ENCODE measurements at places on chromosomes 3 and 15.
A peak's percentile ranks its signal among the peaks of the same experiment; 100 is the strongest.

GRCh38 chr3:184546252-184546651, 15.3 kb upstream of the EPHB3 start:
- DNase-seq, result no peak
- H3K4me1 ChIP-seq, result peaks cover 3% of the 10 kb centered on the region
- no peaks in the 10 kb centered on the region for H3K27me3 ChIP-seq
- no peak overlapping the region for H3K4me3 ChIP-seq
- H3K27ac ChIP-seq, result no peak overlapping the region

DNA sequence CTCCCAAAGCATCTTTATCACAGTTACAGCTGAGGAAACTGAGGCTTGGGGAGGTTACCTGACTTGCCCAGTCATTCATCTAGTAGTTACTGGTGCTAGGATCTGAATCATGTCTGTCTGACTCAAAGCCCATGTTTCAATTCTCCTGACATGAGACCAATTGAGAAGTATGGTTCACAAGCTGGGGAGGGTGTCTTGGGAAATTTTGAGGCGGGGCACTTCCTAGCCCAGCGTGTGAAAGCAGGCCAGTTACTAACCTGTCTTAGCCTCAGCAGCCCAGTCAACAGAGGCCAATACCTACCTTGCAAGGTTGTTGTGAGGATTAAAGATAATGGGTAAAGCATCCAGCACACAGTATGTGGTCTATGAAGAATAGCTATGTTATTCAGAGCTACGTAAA, 37.0 kb downstream of the CLDN18 start:
- H3K4me1 ChIP-seq, result peaks cover 2% of the 10 kb centered on the region
- no peak overlapping the region for H3K4me3 ChIP-seq
- no peak for DNase-seq
- H3K27me3 ChIP-seq, result no peaks in the 10 kb centered on the region
- H3K36me3 ChIP-seq, result no peaks in the 10 kb centered on the region
- no peak overlapping the region for H3K27ac ChIP-seq

GRCh38 chr3:130729154-130729553, 17.5 kb downstream of the PIK3R4 start:
- no peak for DNase-seq
- peaks cover 4% of the 10 kb centered on the region for H3K36me3 ChIP-seq
- no peaks in the 10 kb centered on the region for H3K27me3 ChIP-seq
- no peaks in the 10 kb centered on the region for H3K4me1 ChIP-seq

DNA sequence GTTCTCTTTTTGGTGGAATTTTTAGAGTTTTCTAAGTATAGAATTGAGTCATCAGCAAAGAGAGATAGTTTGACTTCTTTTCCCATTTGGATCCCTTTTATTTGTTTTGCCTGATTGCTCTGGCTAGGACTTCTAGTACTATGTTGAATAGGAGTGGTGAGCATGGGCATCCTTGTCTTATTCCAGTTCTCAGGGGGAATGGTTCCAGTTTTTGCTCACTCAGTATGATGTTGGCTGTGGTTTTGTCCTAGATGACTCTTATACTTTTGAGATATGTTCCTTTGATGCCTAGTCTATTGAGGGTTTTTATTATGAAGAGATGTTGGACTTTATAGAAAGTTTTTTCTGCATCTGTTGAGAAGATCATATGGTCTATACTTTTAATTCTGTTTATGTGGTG, 72.5 kb downstream of the TNFAIP8L3 start:
- no peaks in the 10 kb centered on the region for H3K4me1 ChIP-seq
- H3K36me3 ChIP-seq, result no peaks in the 10 kb centered on the region
- DNase-seq, result no peak
- no peak overlapping the region for H3K4me3 ChIP-seq
- H3K27ac ChIP-seq, result no peak overlapping the region

DNA sequence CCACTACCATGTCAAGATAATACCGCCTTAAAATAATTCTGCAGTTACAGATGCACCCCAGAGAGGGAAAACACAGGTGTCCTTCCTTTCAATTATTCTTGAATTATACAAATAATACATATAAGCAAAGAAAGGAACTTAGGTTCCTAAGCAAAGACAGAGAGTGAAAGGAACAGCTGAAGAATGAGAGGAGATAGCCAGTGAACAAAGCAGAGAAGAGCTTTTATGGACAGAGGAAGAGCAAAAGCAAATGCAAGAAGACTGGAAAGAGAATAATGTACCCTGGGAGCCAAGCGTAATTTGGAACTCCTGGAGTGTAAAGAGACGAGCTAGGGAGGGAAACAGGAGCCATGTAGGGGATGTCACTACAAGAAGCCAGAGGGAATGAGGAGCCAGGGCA, 21.7 kb downstream of the GPR176 start:
- H3K27me3 ChIP-seq, result no peaks in the 10 kb centered on the region
- peaks cover 10% of the 10 kb centered on the region for H3K4me1 ChIP-seq
- H3K27ac ChIP-seq, result no peak overlapping the region
- H3K36me3 ChIP-seq, result no peaks in the 10 kb centered on the region
- H3K4me3 ChIP-seq, result no peak overlapping the region

GRCh38 chr3:58526515-58526957, 10.5 kb downstream of the ACOX2 start:
- no peak overlapping the region for H3K4me3 ChIP-seq
- H3K36me3 ChIP-seq, result no peaks in the 10 kb centered on the region
- DNase-seq, result peak; percentile 18
- H3K27ac ChIP-seq, result no peak overlapping the region
- peaks cover 10% of the 10 kb centered on the region for H3K4me1 ChIP-seq

DNA sequence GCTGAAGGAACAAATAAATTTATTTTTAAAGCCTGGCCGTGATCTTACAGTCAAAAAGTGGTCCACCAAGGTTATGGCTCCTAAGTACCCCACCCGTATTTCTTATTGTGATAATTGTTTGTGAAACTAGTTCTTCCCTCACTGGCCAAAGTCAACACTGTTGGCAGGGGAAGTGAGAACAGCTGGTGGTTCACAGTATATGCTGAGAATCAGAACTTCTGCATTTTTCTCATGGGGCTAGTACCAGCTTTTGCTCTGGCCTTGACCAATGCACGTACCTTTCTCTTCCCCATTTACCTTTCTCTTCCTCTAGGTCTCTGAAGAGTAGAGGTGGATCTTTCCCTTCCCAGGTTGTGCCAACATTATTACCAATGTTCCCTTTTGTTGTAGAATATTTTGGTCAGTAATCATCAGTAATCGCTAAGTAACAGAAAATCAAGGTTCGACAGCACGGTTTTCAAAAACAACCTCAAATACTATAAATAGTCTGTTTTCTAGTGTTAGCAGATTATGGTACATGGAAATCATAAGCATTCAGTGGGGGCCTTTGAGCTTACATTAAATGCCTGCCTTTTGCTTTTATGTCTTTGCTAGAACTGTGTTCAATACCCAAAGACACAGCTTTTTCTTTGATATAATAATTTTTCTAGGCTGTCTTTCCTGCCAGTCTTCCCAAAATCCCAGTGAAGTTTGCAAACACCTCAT, 268.0 kb downstream of the LPP start:
- H3K27me3 ChIP-seq, result no peaks in the 10 kb centered on the region
- H3K27ac ChIP-seq, result no peak overlapping the region
- H3K4me3 ChIP-seq, result no peak overlapping the region
- DNase-seq, result no peak
- H3K4me1 ChIP-seq, result no peaks in the 10 kb centered on the region

DNA sequence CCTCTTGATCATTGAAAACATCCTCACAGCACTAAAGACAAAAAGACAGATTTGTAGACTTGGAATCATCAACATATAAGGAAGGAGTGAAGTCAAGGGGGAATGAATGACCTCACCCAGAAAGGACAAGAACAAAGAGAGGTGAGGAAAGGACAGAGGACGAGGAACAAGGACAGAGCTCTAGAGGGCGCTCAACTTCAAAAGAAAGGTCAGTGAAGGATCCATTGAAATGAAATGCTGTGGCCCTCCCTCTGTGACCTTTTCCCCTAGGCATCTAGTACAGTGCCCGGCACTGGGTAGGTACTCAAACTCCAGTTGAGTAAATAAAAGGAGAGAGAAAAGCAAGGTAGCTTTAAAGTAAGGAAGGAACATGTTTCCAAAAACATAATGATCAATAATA, 2.6 kb downstream of the ATP8B4 start:
- H3K27ac ChIP-seq, result no peak overlapping the region
- no peak overlapping the region for H3K4me3 ChIP-seq
- peak; percentile 60 for DNase-seq
- H3K27me3 ChIP-seq, result no peaks in the 10 kb centered on the region
- H3K4me1 ChIP-seq, result no peaks in the 10 kb centered on the region

DNA sequence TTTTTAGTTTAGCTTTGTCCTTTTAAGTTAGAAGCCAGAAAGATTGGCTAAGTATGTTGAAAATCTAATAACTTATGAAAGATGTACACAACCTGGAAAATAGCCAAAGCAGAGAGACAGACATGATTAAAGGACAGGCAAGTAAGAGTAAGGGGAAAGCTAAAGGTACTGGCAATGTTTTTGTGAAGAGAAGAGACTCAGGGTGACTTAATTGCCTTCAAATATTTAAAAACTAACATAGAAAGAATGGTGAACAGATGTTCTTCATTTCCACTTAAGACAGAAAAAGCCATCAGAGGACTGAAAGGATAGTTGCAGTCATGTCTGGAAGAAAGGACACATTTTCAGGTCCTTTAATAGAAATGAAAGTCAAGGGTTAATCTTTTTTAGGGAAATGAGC, 68.8 kb downstream of the ZNF385D start:
- DNase-seq, result no peak
- no peaks in the 10 kb centered on the region for H3K4me1 ChIP-seq
- H3K36me3 ChIP-seq, result no peaks in the 10 kb centered on the region
- no peak overlapping the region for H3K4me3 ChIP-seq

DNA sequence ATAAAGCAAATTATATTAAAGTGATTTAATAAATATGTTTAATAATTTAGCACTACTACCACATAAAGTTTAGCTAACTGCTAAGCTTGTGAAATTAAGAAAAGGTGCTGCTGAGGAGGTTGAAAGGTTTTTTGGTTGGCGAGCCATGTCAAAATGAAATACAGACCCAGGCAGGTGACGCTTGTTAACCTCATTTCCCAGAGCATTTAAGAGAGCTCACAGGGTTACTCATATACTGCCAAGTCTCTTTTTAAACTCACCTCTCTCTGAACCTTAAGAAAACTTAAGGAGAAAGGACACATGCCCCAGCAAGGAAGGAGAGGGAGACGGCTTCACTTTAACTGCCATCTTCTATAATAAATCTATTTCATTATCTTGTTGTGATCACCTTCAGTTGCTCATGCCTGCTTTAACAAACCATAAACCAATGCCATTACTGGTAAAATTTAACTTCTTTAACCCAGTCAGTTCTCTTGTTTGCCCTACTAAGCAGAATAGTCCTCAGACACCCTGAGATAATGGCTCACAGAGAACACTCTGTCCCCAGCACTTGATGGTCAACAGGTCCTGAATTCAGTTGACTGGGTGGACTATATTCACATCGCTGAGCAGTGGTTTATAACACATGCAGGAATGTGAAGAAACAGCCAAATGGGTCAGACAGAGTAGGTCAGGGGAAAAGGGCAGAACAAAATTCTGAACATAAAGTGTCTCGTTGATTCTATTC, 540.1 kb downstream of the UNC13C start:
- H3K4me1 ChIP-seq, result peaks cover 1% of the 10 kb centered on the region

- H3K27me3 ChIP-seq, result no peaks in the 10 kb centered on the region
- no peak overlapping the region for H3K27ac ChIP-seq
- H3K36me3 ChIP-seq, result no peaks in the 10 kb centered on the region
- no peaks in the 10 kb centered on the region for H3K4me1 ChIP-seq
Measured at GRCh38 chr3:131447349-131447748, 55.4 kb downstream of the MRPL3 start.

- no peaks in the 10 kb centered on the region for H3K27me3 ChIP-seq
- DNase-seq, result no peak
- peaks cover 6% of the 10 kb centered on the region for H3K4me1 ChIP-seq
- no peak overlapping the region for H3K4me3 ChIP-seq
Measured at GRCh38 chr3:188123170-188123905, 30.6 kb upstream of the LPP start.

- H3K27me3 ChIP-seq, result no peaks in the 10 kb centered on the region
- DNase-seq, result no peak
- no peaks in the 10 kb centered on the region for H3K36me3 ChIP-seq
Measured at GRCh38 chr3:23481616-23482278, 278.6 kb downstream of the UBE2E2 start.

DNA sequence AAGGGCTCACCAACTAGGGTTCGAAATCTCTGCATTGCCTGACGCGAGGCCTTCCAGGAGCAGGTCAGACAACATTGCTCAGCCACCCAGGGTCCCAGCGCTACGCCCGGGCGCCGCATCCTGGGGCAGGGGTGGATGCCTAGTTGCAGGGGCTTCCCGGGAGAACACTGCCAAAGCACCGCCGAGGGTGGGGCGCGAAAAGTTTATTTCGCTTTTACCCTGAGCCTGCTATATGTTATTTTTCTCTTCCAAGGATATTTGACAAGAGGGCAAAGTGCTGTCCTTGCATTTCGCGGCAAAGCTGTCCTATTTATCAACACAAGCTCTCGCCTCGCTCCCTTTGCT, 549 bp upstream of the SOX14 start:
- H3K27me3 ChIP-seq, result peaks cover 79% of the 10 kb centered on the region
- H3K27ac ChIP-seq, result no peak overlapping the region
- DNase-seq, result no peak
- no peak overlapping the region for H3K4me3 ChIP-seq
